ENCODE measurements at places on chromosomes 11 and 22. TPM values are rescaled to one million over a fixed set of nuclear protein-coding genes. Genes with fewer than 3 reads are reported as not detected.

Gene PNPLA3
- total RNA-seq, result not detected

GRCh38 chr11:110490886-110491285, 61.1 kb downstream of the FDX1 start:
- H3K27me3 ChIP-seq, result no peaks in the 10 kb centered on the region
- no peak overlapping the region for H3K27ac ChIP-seq
- H3K4me1 ChIP-seq, result no peaks in the 10 kb centered on the region
- no peak for DNase-seq

Gene NEFH
- not detected for total RNA-seq

DNA sequence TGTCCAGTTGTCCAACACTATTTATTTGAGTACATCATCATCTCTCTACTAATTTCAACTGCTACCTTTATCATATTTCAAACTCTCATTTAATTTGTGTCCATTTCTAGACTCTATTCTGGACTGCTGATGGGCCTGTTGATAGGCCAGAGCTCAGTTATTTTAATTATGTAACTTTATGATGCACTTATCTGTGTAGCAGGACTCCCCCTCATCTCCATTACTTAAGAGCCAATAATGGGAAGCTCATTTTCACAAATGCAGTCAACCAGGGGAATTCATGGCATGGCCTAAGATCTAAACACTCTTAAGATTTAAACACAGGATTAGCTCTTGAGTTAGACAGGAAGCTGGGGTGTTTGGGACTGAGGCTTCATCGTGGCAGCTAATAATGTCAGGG, 21.4 kb downstream of the KCNQ1OT1 start:
- no peaks in the 10 kb centered on the region for H3K36me3 ChIP-seq
- no peaks in the 10 kb centered on the region for H3K27me3 ChIP-seq
- H3K4me1 ChIP-seq, result peaks cover 46% of the 10 kb centered on the region
- no peak overlapping the region for H3K4me3 ChIP-seq
- no peak for DNase-seq
- H3K27ac ChIP-seq, result no peak overlapping the region

DNA sequence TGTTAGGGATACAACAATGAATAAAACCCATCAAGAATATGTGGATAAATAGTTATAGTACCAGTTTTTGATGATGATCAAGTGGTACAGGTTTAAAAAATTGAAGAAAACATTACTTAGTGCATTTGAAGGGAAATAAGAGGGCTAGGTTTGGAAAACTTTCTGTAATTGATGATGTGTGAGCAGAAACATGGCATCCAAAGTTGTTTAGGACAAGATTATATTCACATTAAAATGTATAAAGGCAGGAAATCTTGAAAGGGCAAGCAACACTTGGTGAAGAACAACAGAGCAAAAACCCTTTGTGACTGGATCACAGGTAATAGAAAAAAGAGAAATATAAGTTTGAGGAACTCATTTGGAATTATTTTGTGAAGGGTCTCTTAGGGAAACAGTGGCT, 572.3 kb upstream of the RAG2 start:
- H3K27ac ChIP-seq, result no peak overlapping the region
- H3K27me3 ChIP-seq, result no peaks in the 10 kb centered on the region
- no peaks in the 10 kb centered on the region for H3K36me3 ChIP-seq
- H3K4me1 ChIP-seq, result no peaks in the 10 kb centered on the region
- DNase-seq, result no peak

DNA sequence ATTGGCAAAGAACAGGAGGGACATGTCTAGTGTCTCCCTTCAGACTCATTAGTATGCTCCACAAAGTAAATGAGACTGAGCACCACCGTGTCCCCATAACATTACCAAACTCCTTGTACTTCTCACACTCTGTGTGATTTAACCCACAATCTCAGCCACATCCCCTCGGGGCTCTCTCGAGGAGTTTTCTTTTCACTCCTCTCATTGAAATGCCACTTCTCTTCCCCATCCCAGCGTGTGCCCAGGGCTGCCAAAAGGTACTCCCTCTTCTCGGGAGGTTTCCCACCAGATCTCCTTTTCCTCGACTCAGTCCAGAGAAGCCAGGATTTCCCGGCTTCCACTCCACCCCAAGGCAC, 1.1 kb downstream of the RBFOX2 start:
- no peaks in the 10 kb centered on the region for H3K36me3 ChIP-seq
- peak overlapping the region; percentile 79 for H3K4me3 ChIP-seq
- H3K4me1 ChIP-seq, result peaks cover 14% of the 10 kb centered on the region
- no peak for DNase-seq
- H3K27me3 ChIP-seq, result no peaks in the 10 kb centered on the region
- H3K27ac ChIP-seq, result peak overlapping the region; percentile 93

GRCh38 chr22:40626851-40627250, 9.7 kb downstream of the MRTFA start:
- no peaks in the 10 kb centered on the region for H3K27me3 ChIP-seq
- no peaks in the 10 kb centered on the region for H3K36me3 ChIP-seq
- no peak overlapping the region for H3K4me3 ChIP-seq
- no peak overlapping the region for H3K27ac ChIP-seq
- peaks cover 16% of the 10 kb centered on the region for H3K4me1 ChIP-seq

DNA sequence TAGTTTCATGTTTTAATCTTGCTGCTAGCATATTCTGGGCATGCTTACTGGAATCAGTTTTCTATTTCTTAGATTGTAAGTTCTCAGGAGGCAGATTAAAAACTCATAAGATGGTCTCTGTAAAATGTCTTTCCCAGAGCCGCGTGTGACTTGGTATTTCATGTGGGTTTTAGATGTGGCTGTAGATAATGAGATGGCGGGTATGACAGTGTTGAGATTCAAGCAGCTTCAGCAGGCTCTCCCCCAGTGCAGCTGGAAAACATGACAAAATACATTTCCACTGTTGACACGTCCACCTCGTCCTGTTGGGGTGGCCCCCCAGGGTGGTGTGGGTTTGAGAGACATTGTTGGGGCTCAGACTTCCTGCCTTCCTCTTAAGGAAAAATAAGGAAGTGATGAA, 106.8 kb downstream of the KIRREL3 start:
- H3K27me3 ChIP-seq, result no peaks in the 10 kb centered on the region
- no peak overlapping the region for H3K4me3 ChIP-seq
- H3K4me1 ChIP-seq, result no peaks in the 10 kb centered on the region

DNA sequence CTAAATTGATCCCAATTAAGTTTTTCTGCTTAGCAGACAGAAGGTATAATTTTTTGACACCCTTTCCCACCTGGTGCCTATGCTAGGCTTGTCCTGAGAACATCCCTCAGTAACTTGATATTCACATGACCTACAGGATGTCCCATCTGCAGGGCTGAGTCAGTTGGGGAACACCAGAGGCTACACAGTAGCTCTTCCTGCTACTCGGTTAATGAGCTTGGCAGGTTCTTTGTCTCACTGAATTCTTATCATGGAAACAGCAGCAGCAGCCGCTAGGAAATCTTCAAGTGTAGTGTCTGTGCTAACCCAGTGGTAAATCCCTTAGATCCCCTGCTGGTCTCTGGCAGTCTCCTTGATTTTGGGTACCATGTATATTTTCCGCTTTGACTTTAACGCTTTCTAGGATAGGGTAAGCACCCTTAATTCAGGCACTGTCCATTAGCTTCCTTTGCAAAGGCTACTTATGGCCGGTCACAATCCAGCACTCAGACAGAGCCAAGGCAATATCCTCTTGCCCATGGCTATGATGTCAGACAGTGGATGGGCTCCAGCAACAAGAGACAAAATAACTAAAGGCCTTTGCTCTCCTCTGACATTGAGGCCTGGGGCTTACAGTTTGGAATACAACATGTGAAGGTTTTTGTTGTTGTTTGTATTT, 8.5 kb downstream of the MRPL16 start:
- no peaks in the 10 kb centered on the region for H3K27me3 ChIP-seq
- H3K36me3 ChIP-seq, result peaks cover 80% of the 10 kb centered on the region
- DNase-seq, result no peak
- H3K4me1 ChIP-seq, result peaks cover 15% of the 10 kb centered on the region
- H3K27ac ChIP-seq, result peak overlapping the region; percentile 13

DNA sequence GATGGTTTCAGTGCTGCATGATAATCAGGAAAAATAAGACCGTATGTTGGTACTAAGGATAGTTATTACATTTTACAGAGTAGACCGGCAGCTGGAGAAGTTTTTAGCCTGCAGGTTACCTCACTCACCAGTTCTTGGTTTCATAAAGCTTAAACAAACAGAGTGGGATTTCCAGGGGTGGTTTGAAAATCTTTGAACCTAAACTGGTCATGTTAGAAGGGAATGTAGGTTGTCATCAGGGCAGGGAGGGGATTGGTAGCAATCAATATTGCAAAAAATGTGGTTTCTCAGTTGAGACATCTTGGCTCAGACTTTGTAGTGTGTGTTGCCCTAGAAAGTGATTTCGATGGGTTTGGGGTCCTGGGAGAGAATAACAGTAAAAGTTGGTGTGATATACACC, 17.5 kb downstream of the EXT2 start:
- H3K27me3 ChIP-seq, result no peaks in the 10 kb centered on the region
- H3K4me1 ChIP-seq, result no peaks in the 10 kb centered on the region
- DNase-seq, result no peak

Gene RAB38
- not detected for total RNA-seq

DNA sequence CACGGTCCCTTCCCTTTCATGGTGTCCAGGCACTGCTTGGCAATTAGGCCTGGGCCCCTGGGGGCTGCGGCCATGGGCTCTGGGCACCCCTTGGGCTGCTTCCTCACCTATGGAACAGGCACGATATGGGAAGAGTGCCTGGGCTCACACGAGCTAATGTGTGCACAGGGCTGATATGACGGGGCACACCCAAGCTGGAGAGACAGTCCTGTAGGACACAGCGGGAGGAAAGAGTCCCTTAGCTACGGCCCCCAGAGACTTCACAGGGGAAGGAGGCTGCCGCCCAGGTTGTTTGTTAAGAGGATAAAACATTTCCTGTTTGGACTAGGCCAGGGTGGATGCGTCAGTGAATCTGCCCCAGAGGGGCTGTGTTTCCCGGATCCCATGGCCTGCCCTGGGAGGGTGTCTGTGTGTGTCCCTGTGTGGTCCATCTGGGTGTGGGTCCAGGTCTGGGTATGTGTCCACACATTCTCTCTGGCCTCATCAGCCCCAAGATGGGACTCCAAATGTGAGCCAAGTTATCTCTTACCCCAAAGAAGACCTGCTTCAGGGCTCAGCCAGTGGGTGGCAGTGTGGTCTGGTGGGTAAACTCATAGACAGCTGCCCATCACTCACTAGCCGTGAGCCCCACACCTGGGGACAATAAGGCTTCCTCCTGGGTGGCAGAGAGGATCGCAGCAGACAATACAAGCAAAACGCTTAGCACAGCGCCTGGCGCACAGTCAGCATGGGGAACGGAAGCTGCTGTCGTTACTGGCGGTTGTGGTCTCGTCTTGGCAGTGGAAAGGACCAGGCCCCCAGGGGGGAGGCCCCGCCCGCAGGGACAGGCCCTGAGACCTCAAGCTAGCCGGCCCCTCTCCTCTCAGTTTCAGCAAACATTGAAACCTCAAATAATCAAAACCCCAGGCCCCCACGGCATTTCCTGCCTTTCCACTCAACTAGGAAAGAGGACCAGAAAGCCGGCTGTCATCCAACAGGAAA, 3.2 kb upstream of the EMID1 start:
- H3K4me1 ChIP-seq, result peaks cover 26% of the 10 kb centered on the region
- H3K27me3 ChIP-seq, result no peaks in the 10 kb centered on the region
- H3K4me3 ChIP-seq, result no peak overlapping the region
